Common myeloid progenitor, CD34-positive (primary cell): ENCODE measurements at places on chromosomes 3 and 15.

DNA sequence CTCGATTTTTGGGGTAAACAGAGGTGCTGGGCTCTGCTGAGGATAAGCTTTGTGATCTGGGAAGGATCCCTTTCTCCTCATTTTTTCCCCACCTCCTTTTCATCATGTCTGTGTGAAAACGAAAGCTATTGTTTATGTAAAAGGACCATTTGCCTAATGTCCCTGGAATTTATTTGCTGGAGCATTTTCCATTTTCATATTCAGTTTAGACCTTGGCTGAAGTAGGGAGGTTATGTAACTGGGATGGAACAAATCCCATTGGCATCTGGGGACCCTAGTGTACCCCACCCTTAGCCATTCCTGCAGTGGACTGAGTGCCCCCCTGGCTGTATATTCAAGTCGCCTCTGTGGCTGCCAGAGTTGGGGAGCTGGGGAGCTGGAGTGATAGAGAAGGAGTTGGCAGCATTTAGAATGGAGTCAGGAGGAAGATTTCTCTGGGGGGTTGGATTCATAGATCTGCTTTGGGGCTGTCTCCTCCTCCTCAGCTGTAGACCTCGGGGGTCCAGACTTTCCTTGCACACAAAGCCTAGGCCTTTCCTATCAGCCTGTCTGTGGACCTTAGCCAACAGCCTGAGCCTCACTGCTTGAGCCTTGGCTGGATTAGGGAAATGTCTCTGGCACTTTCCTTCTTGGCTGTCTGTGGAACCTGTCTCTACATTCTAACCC is 270.4 kb upstream of the CTDSPL start:
- no peak for DNase-seq

DNA sequence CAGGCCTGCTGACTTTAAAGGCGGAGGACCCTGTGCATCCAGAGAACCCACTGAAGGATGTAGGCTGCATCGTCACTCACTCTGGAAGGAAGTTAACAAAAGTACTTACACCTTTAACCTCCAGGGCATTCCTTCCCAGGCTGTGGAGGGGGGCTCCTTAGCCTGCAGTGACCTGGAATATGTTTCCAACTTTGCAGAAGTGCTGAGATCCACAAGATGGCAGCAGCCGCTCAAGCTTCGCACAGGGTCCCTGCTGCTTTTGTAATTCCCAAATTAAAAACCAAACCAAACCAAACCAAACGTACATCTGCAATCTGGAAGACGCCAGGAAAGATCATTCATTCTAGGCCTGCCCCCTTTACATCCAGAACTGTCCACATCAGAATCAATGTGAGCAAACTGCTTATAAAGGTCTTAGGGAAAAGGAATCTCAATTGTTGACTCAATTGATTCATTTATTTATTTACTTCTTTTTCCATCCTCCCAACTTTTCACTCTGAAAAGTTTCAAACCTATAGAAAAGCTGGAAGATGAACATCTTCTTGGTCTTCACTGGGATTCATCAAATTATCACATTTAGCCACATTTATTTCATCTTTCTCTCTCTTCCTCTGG is 70.5 kb upstream of the KLHL25 start:
- peak; percentile 36 for DNase-seq

- no peak for DNase-seq
These were observed 264.9 kb downstream of the EBLN2 start for GRCh38 chr3:73326396-73326795.

DNA sequence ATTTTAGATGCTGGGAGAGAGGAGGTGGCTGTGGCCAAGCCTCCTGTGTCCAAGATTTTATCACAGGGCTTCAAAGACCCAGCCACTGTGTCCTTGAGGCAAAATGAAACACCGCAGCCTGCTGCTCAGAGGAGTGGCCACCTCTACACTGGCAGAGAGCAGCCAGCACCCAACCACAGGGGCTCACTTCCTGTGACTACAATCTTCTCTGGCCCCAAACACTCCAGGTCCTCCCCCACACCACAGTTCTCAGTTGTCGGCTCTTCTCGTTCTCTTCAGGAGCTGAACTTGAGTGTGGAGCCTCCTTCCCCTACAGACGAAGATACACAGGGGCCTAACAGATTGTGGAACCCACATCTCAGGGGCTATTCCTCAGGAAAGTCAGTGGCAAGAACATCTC is 45.6 kb downstream of the CDAN1 start:
- no peak for DNase-seq

DNA sequence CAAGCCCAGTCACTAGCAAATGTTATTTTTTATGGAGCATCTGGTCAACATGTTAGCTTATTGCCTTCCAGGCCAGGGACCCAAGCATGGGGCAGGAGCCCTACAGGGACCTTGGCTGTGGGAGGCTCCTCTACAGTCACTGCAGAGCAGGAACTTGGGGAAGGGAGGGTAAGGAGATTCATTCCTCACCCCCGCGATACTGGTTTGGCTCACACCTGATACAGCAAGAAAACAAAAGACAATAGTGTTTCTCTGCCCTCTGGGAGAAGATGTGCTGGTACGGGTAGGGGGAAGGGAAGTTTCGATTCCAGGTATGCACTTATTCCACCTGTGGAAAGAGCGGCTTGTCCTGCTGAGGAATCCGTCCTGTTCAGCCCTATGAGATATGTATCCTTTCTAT is 77.6 kb downstream of the SLC12A8 start:
- no peak for DNase-seq

- DNase-seq, result no peak
These were observed 267 bp upstream of the CFAP92 start for GRCh38 chr3:128994173-128994512.

- DNase-seq, result peak; percentile 58
These were observed 84.9 kb downstream of the ARNT2 start for GRCh38 chr15:80489030-80489594.

- peak; percentile 37 for DNase-seq
These were observed at the start of gene CA12 for GRCh38 chr15:63381301-63382204. Gene CA12, minus strand, starts transcription at chr15:63381846. Its CDS starts 126 bp downstream, at chr15:63381720.

DNA sequence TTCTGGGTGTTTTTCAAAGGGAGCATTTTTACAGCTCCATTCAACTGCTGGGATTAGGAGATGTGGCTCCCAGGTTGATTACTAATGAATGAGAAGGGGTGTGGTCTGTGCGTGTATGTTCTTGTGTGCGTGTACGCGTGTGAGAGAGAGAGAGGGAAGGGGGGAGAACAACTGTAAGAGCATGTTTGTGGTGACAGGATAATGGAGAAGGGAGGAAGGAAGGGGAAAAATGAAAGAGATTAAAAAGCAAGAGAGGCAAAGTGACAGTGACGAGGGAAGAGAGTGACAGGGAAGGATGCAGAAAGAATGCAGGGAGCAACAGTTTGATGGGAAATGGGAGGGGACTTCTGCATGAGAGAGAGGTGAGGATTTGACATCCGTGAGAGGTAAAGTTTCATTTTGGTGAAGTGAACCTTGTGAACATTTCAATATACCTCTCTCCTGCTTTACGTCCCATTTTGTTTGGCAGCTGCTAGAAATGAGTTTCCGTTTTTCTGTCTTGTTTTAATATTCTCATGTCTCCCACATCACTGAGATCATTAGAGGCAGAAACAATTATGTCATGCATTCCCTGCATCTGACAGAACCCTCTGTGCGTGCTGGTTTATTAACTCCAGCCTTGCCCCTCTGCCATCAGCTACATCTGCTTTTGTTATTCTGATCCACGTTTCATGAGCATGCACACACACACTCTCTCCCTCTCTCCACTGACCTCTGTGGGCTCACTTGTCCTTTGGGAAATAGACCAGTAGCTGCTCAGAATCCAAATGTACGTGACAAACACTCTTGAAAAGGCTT is 161.6 kb downstream of the GAP43 start:
- DNase-seq, result no peak

GRCh38 chr15:57516327-57517029 is 75.2 kb upstream of the MYZAP start:
- no peak for DNase-seq

- peak; percentile 2 for DNase-seq
These were observed 435.3 kb downstream of the TUSC7 start for GRCh38 chr3:117144853-117145252.

DNA sequence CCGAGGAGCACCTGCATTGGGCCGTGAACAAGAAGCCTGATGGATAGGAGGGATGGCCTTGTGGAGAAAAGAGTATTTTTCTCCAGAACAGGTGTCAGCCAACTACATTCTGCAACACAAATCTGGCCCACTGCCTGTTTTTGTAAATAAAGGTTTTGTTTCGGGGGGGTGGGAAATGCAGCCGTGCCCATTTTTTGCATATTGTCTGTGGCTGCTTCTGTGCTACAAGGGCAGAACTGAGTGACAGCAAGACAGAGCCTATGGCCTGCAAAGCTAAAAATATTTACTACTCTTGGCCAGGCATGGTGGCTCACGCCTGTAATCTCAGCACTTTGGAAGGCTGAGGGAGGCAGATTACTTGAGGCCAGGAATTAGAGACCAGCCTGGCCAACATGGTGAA is 95.9 kb upstream of the AKAP13 start:
- DNase-seq, result no peak

DNA sequence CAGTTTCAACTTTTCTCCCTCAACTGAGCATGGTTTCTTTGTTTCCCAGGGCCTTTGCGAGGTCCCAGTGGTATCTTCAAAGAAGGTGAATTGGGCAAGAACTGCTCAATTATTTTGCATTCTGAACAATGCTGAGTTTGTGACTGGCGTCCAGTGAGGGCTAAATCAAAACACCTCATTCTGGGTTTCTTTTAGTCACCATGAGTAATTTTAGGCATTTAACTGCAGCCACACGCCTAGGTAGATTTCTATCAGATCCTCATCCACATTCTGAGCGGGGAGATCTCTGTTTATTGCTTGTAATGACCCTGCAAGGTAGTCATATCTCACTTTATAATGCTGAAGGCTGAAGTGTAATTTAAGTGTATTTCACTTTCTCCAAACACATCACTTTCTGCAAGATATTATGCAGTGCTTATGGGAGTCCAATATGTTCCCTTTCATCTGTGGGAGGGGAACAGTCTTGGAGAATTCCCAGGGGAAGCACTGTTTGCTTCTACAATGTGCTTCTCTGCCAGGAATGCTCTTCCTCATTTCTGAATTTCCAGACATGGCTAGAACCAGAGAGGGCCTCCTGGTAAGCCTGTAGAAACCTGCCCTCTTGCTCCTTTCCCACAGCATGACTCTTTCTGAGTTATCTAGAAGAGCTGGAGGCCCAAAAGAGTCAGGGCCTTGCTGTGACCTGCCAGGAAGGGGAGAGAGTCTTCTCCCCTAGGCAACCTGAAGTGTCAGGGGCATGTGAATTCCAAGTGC is 91.7 kb downstream of the FRMD4B start:
- DNase-seq, result no peak

GRCh38 chr15:35519541-35520149 is 26.3 kb downstream of the DPH6 start:
- DNase-seq, result peak; percentile 45

GRCh38 chr15:58233341-58233740 is 95.2 kb downstream of the AQP9 start:
- DNase-seq, result no peak

GRCh38 chr15:99477791-99478471 is 87.9 kb upstream of the MEF2A start:
- peak; percentile 46 for DNase-seq

- DNase-seq, result no peak
These were observed 182.4 kb downstream of the UACA start for GRCh38 chr15:70580958-70581357.
